ENCODE measurements at places on chromosomes 7 and 10. TPM values are rescaled to one million over a fixed set of nuclear protein-coding genes. Genes with fewer than 3 reads are reported as not detected.
A peak's percentile ranks its signal among the peaks of the same experiment; 100 is the strongest.

GRCh38 chr7:12646139-12646538, 41.3 kb upstream of the ARL4A start:
- no peak overlapping the region for H3K4me3 ChIP-seq
- peaks cover 14% of the 10 kb centered on the region for H3K36me3 ChIP-seq
- H3K27ac ChIP-seq: peak overlapping the region; percentile 61

DNA sequence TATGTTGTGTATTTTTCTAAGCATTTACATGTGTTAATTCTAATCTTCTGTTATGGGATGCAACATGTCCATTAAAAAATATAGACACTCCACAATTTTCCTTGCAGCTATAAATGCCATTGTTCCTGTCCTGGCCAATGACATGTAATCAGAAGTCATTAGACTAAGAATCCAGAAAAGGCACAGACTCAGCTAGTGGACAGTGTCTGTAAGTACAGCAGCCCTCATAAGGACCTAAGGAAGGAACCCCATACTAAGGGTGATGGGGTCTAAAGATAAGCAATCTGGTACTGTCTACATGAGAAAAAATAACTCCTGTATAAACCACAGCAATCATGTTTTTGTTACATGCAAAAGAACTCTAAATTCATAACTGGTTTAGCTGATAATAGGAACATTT, 115.9 kb downstream of the GPR85 start:
- DNase-seq: no peak
- H3K27me3 ChIP-seq: no peaks in the 10 kb centered on the region
- H3K36me3 ChIP-seq: peaks cover 9% of the 10 kb centered on the region

DNA sequence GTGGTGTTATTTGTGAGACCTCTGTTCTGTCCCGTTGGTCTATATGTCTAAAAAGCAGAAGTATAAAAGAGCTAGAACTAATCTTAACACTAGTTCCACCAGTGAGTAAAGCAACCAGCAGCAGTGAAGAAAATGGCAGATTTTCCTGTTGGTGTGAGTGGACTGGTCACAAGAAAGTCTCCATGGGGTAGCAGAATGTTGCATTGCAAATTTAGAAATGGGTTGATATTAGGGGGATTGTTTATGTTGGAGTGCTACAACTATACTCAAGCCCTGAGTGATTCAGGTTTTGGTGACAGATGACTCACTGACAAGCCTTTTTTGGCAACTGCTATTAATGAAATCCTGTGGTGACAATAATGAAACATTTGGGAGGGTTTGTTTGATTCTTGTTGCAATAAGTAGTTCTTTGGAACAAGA, 5.6 kb downstream of the AVL9 start:
- H3K27me3 ChIP-seq: no peaks in the 10 kb centered on the region
- peak; percentile 65 for DNase-seq
- peak overlapping the region; percentile 64 for H3K4me3 ChIP-seq
- peak overlapping the region; percentile 89 for H3K27ac ChIP-seq
- H3K4me1 ChIP-seq: peaks cover 55% of the 10 kb centered on the region

Gene OR2A42
- total RNA-seq: not detected

Gene HECW1
- total RNA-seq: 5.0 TPM

- no peak for DNase-seq
- H3K27me3 ChIP-seq: no peaks in the 10 kb centered on the region
- H3K36me3 ChIP-seq: no peaks in the 10 kb centered on the region
- H3K4me3 ChIP-seq: no peak overlapping the region
- H3K4me1 ChIP-seq: peaks cover 18% of the 10 kb centered on the region
- H3K27ac ChIP-seq: no peak overlapping the region
These were observed 24.5 kb upstream of the YWHAG start for GRCh38 chr7:76383089-76383944.

Gene HYAL4
- total RNA-seq: not detected

DNA sequence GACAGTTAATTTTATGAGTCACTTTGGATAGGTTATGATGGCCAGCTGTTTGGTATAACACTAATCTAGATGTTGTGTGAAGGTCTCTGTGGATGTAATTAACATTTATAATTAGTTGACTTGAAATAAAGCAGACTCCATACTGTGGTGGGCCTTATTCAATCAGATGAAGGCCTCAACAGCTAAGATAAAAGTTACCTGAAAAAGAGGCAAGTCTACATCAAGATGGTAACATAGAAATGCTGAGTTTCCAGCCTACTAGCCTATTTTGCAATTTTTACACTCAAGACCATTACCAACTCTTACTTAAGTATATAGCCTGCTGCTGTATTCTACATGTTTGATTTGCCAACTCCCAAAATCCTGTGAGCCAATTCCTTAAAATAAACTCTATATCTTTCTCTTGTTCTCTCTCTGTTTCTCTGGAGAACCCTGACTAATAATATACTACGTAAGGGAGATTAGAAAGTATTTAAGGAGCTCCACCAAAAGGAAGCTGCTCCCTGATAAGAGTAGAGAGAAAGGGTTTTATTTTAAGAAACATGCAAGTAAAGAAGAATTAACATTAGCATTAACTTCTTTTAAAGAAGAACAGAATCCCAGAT, 42.7 kb downstream of the ZNF438 start:
- H3K4me3 ChIP-seq: no peak overlapping the region
- no peak overlapping the region for H3K27ac ChIP-seq
- peaks cover 54% of the 10 kb centered on the region for H3K4me1 ChIP-seq
- H3K36me3 ChIP-seq: peaks cover 16% of the 10 kb centered on the region
- DNase-seq: no peak
- H3K27me3 ChIP-seq: no peaks in the 10 kb centered on the region

Measured in HFFc6 (cell line).